Activated effector memory CD4-positive, alpha-beta T cell treated with Interleukin-2 at 50 U/mL for 16 hours (primary cell): ENCODE measurements at places on chromosomes 11 and 22.

GRCh38 chr11:131279654-131280384 lies 90.6 kb upstream of the NTM start:
- DNase-seq: no peak

DNA sequence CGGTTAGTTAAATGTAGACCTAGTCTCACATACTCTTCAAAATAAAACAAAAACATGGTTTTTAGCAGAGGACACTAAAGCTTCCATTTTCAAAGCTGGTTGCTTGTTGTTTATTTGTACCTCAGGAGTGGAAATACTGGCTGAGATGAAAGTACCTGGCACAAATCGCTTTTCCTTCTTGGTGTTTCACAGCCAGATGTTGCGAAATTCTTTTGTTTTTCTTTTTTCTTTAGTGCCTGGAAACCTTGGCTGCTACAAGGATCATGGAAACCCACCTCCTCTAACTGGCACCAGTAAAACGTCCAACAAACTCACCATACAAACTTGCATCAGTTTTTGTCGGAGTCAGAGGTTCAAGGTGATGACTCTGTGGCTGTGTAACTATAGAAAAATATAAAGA lies 48.3 kb downstream of the KREMEN1 start:
- DNase-seq: no peak

GRCh38 chr11:22920939-22921565 lies 60.8 kb upstream of the CCDC179 start:
- no peak for DNase-seq

DNA sequence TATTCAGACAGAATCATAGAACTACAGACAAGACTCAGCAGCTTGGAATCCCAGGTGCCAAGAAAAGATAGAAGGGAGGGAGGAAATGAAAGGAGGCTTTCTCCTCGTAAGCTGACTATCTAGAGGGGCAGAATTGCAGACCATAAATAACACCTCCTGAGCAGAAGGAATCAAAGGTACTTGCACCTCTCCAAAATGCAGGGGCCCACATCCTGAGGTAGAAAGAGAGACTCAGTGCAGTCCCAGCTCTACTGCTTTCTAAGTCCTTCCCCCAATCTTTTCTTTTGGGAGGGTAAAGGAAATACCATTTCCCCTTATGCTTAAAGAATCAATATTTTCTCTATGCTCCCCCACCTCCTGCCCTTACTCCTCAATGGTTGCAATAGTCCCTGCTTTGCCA lies 55.2 kb downstream of the SYTL2 start:
- DNase-seq: no peak

GRCh38 chr11:108364159-108364558 lies 103.2 kb downstream of the C11orf65 start:
- DNase-seq: no peak

GRCh38 chr11:107592231-107592590 lies 1.3 kb downstream of the ELMOD1 start:
- no peak for DNase-seq
